ENCODE measurements at places on chromosomes 2 and 18. TPM values are rescaled to one million over a fixed set of nuclear protein-coding genes. Genes with fewer than 3 reads are reported as not detected.
A peak's percentile ranks its signal among the peaks of the same experiment; 100 is the strongest.

The AGXT gene
- not detected for total RNA-seq

DNA sequence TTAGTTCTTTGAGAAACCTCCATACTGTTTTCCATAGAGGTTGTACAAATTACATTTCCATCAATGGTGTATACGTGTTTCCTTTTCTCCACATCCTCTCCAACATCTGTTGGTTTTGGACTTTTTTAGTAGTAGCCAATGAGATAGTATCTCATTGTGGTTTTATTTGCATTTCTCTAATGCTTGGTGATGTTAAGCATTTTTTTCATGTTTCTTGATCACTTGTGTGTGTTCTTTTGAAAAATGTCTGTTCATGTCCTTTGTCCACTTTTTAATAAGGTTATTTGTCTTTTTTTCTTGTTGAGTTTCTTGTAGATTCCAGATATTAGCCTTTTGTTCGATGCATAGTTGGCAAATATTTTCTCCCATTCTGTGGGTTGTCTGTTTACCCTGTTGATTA is 392.3 kb upstream of the ZEB2 start:
- no peak overlapping the region for H3K27ac ChIP-seq
- DNase-seq: no peak
- no peaks in the 10 kb centered on the region for H3K36me3 ChIP-seq
- no peaks in the 10 kb centered on the region for H3K27me3 ChIP-seq
- H3K4me1 ChIP-seq: no peaks in the 10 kb centered on the region

DNA sequence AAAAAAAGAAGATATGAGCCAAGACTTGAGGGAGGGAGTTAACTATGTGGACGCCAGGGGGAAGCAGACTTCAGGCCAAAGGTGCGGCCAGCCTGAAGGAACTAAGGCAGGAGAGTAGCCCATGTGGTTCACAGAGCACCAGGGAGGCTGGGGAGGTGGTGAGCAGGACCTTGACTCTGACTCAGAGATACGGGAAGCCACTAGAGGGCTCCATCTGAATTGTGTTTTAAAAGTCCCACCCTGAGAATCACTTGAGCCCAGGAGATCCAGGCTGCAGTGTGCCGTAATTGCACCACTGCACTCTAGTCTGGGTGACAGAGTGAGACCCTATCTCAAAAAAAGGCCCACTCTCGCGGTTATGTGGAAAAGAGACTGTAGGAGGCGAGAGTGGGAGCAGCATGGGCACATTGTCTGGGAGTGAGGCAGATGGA is 12.3 kb downstream of the CEP192 start:
- no peak overlapping the region for H3K4me3 ChIP-seq
- H3K27ac ChIP-seq: 0 out of 2 replicates have a peak overlapping the region, but pooled peaks have one; percentile 35
- H3K36me3 ChIP-seq: peaks cover 9% of the 10 kb centered on the region

GRCh38 chr18:51257150-51257549 is 59.7 kb upstream of the MEX3C start:
- no peak overlapping the region for H3K27ac ChIP-seq
- H3K4me3 ChIP-seq: no peak overlapping the region

The MAB21L4 gene
- not detected for total RNA-seq

The VIT gene
- total RNA-seq: not detected

The TXNDC2 gene
- not detected for total RNA-seq

GRCh38 chr2:96970248-96970875 is 16.0 kb downstream of the FAM178B start:
- no peak overlapping the region for H3K27ac ChIP-seq
- H3K36me3 ChIP-seq: no peaks in the 10 kb centered on the region
- H3K4me1 ChIP-seq: no peaks in the 10 kb centered on the region
- no peaks in the 10 kb centered on the region for H3K27me3 ChIP-seq
- H3K4me3 ChIP-seq: no peak overlapping the region

DNA sequence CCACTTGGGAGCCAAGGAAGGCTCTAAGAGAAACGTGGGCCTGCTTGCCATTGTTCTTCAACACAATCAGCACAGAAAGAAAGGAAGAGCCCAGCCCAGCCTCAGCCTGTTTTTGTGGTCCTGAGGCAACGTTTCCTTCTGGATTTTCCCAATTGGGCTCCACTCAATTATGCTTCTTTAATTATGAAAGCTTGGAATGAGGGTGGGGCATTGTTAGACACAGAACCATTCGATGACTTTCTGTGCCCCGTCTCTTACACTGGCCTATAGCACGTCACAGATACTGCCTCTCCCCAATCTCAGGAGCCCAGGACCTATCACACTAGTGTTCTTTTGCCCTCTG is 207.4 kb downstream of the ZFP36L2 start:
- no peak overlapping the region for H3K4me3 ChIP-seq
- H3K36me3 ChIP-seq: no peaks in the 10 kb centered on the region
- DNase-seq: no peak
- H3K27ac ChIP-seq: no peak overlapping the region
- no peaks in the 10 kb centered on the region for H3K27me3 ChIP-seq
- H3K4me1 ChIP-seq: peaks cover 9% of the 10 kb centered on the region

DNA sequence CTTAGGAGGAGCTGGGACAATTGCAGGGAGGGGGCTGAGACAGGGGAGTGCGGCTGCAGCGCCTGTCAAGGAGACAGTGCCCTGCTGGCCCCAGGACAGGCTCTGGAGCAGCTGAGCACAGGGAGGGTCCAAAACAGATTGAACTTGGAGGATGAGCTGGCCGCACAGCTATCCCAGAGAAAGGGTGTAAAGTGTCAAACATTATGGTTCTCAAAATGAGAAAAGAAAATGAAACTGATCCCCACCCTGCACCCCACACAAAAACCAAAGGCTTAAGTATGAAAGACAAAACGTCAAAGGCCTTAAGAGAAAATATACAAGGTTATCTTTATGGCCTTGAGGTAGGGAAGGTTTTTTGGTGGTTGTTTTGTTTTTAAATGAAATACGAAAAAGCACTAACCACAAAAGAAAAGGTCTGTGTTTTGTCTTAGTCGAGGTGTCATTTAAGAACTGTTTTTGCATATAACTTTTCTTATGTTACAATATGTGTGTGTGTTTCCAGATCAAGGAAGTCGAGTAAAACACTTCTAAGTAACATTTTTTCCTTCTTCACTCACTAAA is 111.8 kb downstream of the HDAC4 start:
- no peaks in the 10 kb centered on the region for H3K36me3 ChIP-seq
- peaks cover 35% of the 10 kb centered on the region for H3K4me1 ChIP-seq
- no peak overlapping the region for H3K4me3 ChIP-seq
- no peak for DNase-seq

The GPC1 gene
- 56.9 TPM for total RNA-seq

GRCh38 chr18:44830581-44830980 is 149.9 kb downstream of the SETBP1 start:
- DNase-seq: no peak
- H3K27ac ChIP-seq: no peak overlapping the region
- H3K4me3 ChIP-seq: no peak overlapping the region
- H3K4me1 ChIP-seq: peaks cover 12% of the 10 kb centered on the region
- H3K36me3 ChIP-seq: no peaks in the 10 kb centered on the region

DNA sequence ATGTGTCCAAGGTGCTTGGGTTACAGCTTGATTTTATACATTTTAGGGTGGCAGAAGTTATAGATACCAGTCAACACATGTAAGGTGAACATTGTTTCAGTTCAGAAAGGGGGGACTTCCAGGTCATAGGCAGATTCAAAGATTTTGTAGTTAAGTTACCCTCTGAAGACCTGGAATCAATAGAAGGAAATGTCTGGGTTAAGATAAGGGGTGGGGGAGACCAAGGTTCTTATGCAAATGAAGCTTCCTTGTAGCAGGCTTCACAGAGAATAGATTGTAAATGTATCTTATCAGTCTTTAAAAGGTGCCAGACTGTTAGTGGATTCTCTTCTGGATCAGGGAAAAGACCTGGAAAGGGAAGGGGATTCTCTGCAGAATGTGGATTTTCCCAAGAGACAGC is 42.4 kb downstream of the BMPR2 start:
- peak overlapping the region; percentile 13 for H3K4me3 ChIP-seq
- peak overlapping the region; percentile 88 for H3K27ac ChIP-seq
- no peaks in the 10 kb centered on the region for H3K36me3 ChIP-seq
- peak; percentile 54 for DNase-seq

GRCh38 chr2:72797740-72798139 is 28.1 kb downstream of the EXOC6B start:
- DNase-seq: no peak
- H3K36me3 ChIP-seq: no peaks in the 10 kb centered on the region
- H3K27me3 ChIP-seq: no peaks in the 10 kb centered on the region
- H3K27ac ChIP-seq: no peak overlapping the region
- no peak overlapping the region for H3K4me3 ChIP-seq

DNA sequence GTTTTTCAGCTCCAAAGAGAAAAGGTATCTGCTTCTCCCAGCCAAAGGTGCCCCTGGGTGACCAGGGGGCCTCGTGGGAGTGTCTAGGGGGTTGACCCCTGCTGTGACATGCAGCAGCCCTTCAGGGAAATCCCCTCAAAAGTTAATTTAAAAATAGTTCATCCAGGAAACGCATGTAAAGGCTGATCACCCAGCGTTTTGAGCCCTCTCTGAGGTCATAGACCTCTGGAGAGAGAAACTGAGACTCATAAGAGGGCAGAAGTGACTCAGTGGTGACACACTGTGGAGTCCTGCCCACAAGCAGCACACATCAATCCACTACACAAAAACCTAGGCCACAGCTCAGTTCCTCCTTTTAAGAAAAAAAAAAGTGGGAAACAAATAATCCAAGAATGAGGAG is 11.9 kb downstream of the GAL3ST2 start:
- peaks cover 24% of the 10 kb centered on the region for H3K4me1 ChIP-seq
- no peaks in the 10 kb centered on the region for H3K36me3 ChIP-seq
- H3K4me3 ChIP-seq: no peak overlapping the region
- H3K27ac ChIP-seq: no peak overlapping the region

GRCh38 chr2:217068677-217069250 is 208.9 kb upstream of the TNP1 start:
- H3K27me3 ChIP-seq: no peaks in the 10 kb centered on the region
- no peak for DNase-seq
- no peaks in the 10 kb centered on the region for H3K36me3 ChIP-seq
- no peak overlapping the region for H3K4me3 ChIP-seq
- no peak overlapping the region for H3K27ac ChIP-seq

- H3K4me1 ChIP-seq: no peaks in the 10 kb centered on the region
- H3K36me3 ChIP-seq: no peaks in the 10 kb centered on the region
- no peaks in the 10 kb centered on the region for H3K27me3 ChIP-seq
These were observed 89.6 kb upstream of the MAP3K20 start for GRCh38 chr2:172986040-172986439.

GRCh38 chr2:7867867-7868266 is 814.0 kb upstream of the ID2 start:
- no peak overlapping the region for H3K4me3 ChIP-seq
- H3K36me3 ChIP-seq: no peaks in the 10 kb centered on the region
- H3K27me3 ChIP-seq: no peaks in the 10 kb centered on the region
- H3K27ac ChIP-seq: no peak overlapping the region

DNA sequence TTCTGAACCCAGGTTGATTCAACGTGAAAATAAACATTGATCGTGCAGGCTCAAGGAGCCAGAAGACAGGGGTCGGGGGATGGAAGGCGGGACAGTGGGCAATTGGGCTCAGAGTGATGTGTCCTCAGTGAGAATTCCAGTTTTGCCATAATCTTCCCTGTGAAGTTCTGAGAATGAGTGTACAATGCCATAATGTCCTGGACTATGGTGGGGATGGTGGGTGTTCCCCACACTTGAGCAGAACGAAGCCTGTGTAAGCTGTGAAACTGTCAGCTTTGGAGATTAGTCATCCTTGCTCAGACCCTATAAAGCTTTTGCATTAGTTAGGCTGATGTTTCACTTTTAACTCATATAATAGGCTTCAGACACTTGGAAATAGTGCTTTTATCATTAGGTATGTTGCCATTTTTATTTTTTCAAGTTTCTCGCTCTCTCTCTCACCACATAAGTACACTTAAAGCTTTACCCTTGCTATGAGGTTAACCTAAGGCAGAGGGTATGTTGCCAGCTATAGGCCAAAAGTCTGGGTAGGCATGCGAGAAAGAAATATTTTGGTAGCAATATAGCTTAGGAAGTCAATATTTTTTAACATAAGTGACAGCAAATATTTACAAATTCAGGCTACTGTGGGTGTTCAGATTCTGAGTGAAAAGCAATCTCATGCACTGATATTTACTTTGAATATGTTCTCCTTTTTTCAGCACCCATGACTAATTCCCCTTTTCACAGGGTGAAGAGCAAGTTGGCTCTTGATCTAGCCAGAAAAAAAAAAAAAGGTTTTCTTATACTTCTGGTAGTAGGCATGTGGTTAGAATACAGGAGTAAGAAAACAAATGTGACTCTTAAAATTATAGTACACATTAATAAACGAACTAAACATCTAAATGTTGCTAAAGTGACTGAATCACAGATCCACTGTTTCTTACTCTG is 47.2 kb downstream of the CDC42EP3 start:
- no peak overlapping the region for H3K27ac ChIP-seq
- no peaks in the 10 kb centered on the region for H3K36me3 ChIP-seq
- no peak for DNase-seq
- no peak overlapping the region for H3K4me3 ChIP-seq

- H3K4me1 ChIP-seq: peaks cover 11% of the 10 kb centered on the region
- no peak for DNase-seq
- no peaks in the 10 kb centered on the region for H3K27me3 ChIP-seq
- H3K36me3 ChIP-seq: peaks cover 5% of the 10 kb centered on the region
These were observed 15.2 kb downstream of the HIBCH start for GRCh38 chr2:190304404-190304803.

GRCh38 chr2:180983468-180984242 is 3.2 kb downstream of the UBE2E3 start:
- H3K27me3 ChIP-seq: no peaks in the 10 kb centered on the region
- H3K27ac ChIP-seq: peak overlapping the region; percentile 84
- peak; percentile 75 for DNase-seq
- peaks cover 72% of the 10 kb centered on the region for H3K4me1 ChIP-seq
- no peaks in the 10 kb centered on the region for H3K36me3 ChIP-seq

The SPHKAP gene
- 0.04 TPM for total RNA-seq

DNA sequence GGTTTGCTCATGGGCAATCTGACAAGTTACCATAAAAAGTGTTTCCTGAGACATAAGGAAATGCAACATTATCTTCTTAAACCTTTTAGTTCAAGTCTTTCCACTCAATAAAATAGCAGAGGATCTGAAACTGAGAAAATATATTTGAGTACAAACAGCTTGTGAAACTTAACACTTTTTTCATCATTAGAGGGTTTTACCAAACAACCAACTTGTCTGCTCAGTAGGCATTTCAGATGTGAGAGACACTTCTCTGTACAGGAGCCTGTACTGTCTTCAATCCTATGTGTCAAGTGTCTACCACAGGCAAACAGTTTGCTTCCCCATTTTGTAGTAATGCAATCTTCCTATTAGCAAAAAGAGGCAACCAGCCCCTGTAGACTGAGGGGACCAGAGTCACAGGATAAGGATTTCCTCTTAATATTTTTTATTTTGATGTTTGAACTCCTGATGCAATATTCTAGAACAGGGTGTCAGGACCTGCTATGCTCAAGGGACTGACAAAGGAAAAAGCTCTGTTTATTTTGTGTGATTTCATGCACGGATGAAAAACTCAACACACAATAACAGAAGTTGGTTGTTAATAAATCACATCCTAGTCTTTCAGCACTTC is 159.1 kb upstream of the LHCGR start:
- no peak overlapping the region for H3K4me3 ChIP-seq
- H3K27me3 ChIP-seq: no peaks in the 10 kb centered on the region
- H3K27ac ChIP-seq: no peak overlapping the region
- H3K36me3 ChIP-seq: no peaks in the 10 kb centered on the region
- no peaks in the 10 kb centered on the region for H3K4me1 ChIP-seq

DNA sequence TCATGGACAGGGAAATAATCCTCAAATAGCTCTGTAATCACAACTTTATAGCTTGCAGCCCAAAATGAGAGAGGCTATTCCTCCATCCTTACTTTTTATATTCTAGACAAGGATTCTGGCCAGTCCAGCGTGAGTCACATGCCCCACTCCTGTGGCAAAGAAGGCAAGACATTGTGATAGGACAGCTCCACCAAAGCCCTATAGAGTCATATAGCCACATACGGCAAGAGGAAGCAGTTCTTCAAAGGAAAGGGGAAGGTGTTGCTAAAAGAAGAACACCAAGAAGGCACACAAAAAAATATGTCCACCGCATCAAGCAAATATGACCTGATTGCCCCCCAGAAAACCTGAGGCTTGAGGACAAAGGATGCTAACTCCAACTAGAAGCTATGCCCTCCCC is 3.4 kb upstream of the GFPT1 start:
- H3K27me3 ChIP-seq: no peaks in the 10 kb centered on the region
- H3K36me3 ChIP-seq: no peaks in the 10 kb centered on the region
- DNase-seq: no peak

All from GM23338 (cell line).